ENCODE measurements at places on chromosomes 7 and 10.

DNA sequence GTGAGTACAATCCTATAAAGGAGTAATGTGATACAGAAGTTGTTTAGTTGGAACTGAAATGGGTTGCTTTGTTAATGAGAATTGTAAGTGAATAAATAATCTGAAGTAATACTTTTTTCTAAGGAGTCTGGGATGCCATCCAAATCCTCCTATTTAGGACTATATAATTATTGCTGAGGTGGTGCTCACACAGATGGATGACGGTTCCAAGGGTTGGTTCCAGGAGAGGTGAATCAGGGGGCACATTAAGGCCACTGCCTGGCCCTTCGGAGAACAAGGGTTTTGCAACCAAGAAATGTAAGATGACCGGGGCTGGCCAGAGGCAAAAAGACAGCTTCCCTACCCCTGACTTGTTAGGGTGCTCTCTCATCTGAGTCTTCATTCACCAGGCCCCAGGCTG, 352.7 kb downstream of the PHTF2 start:
- no peak for DNase-seq

GRCh38 chr10:131346456-131346855, 34.9 kb upstream of the TCERG1L start:
- no peak for DNase-seq

GRCh38 chr7:47720907-47721244, 139.0 kb upstream of the TNS3 start:
- no peak for DNase-seq

DNA sequence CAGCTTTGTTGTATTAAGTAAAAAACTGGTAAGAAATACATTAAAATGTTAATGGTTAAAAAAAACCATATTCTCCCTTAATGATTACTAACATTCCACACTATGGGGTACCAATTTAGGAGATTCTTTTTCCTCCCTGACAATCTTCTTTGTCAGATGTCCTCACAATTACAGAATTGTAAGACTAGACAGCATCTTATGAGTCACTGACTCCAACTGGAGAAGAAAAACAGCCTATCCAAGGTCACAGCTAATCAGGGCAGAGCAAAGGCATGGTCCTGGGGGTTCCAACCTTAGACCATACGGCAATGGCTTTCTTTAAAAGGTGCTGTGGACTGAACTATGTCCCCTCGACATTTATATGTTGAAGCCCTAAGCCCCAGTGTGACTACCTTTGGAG, 127.6 kb downstream of the DLG5 start:
- no peak for DNase-seq

DNA sequence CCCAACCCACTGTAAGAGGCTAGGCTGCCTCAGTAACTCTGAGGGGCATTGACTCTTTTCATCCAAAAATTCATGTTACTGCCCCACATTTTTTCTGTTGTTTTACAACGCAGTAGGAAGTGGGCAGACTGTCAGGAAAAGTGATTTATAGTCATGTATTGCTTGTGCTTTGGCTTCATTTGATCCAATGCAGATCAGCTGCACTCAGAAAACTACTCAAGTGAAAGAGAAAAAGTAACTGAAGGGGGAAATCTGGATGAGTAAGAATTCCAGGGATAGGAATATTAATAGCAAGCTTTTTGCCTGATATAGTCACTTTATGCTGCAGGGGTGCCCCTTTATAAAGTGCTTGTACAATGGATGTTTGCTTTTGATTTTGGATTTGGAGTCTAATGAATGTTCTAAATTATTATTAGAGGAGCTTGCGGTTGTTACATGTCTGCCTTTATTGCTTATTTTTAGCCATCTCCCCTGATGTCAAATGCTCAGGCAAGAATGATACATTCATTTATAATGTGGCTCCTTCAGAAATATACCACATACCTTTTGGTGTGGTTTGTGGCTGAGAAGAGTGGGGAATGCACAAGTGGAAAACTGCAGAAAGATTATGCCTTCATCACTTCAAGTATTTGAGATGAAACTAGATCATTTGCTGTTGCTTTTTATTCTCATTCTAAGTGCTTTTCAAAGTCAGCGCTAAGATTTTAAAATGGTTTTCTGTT, 86.1 kb downstream of the EGFR start:
- no peak for DNase-seq

- DNase-seq: no peak
Observed at GRCh38 chr10:119282446-119282845, 75.1 kb downstream of the GRK5 start.

DNA sequence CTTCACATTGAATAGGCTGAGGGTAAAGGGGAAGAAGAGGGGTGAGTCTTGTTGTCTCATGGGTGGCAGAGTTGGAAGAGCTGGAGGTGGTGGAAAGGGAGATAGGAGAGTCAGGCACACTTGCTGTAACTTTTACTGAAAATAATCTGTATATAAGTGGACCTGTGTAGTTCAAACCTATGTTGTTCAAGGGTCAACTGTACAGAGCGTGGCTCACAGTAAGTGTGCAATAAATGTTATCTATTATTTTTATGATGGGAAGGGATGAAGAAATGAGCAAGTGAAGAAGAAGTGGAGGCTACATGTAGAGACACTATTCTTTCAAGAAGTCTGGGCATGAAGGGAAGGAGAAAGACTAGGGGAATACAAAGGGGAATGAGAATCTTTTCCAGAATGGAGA, 71.5 kb upstream of the FAM133B start:
- DNase-seq: no peak

GRCh38 chr10:58094985-58095718, 172.5 kb downstream of the IPMK start:
- no peak for DNase-seq

DNA sequence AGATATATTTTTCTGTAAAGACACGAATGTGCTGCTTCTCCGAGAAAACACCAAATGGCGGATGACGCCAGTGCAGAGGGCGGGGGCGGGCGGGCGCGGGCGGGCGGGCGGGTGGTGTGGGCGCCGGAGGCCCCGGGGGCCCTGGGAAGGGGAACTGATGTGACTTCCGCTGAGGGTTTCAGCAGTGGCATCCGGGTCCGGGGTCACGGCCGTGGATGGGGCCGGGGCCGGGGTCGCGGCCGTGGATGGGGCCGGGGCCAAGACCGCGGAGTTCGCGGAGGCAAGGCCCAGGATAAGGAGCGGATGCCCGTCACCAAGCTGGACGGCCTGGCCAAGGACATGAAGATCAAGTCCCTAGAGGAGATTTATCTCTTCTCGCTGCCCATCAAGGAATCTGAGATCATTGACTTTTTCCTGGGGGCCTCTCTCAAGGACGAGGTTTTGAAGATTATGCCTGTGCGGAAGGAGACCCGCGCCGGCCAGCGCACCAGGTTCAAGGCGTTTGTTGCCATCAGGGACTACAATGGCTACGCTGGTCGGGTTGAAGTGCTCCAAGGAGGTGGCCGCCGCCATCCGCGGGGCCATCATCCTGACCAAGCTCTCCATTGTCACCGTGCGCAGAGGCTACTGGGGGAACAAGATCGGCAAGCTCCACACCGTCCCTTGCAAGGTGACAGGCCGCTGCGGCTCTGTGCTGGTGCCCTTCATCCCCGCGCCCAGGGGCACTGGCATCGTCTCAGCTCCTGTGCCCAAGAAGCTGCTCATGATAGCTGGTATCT, 20.3 kb upstream of the IGF2BP3 start:
- no peak for DNase-seq

- no peak for DNase-seq
Observed at GRCh38 chr10:81733542-81733941, 141.5 kb upstream of the NRG3 start.

GRCh38 chr10:49118430-49119074, 3.2 kb upstream of the VSTM4 start:
- no peak for DNase-seq

- DNase-seq: no peak
Observed at GRCh38 chr10:122636953-122637352, 62.7 kb downstream of the C10orf120 start.

GRCh38 chr7:78226059-78226719, 427.6 kb downstream of the PHTF2 start:
- DNase-seq: no peak

GRCh38 chr7:43450894-43451293, 132.0 kb upstream of the STK17A start:
- no peak for DNase-seq

DNA sequence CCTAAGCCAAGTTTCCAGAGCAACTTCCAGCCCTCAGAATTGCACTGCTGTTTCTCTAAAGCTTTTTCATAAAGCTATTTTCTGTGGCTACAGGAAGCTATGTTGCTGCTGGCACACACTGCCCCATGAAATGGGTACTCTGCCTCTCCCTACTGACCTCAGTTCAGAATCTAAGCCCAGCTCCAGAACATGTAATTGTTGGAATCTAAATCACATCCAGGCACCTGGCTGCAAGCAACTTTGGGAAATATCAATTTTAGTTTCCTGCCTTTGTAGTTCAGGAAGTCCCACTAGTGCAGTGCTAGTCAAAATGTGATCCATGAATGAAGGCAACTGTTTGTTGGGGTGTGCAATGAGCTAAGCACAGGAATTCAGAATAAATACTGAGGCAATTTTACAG, 226.2 kb downstream of the THSD7A start:
- no peak for DNase-seq

- DNase-seq: no peak
Observed at GRCh38 chr10:35384265-35384868, 48.1 kb downstream of the CCNY start.

DNA sequence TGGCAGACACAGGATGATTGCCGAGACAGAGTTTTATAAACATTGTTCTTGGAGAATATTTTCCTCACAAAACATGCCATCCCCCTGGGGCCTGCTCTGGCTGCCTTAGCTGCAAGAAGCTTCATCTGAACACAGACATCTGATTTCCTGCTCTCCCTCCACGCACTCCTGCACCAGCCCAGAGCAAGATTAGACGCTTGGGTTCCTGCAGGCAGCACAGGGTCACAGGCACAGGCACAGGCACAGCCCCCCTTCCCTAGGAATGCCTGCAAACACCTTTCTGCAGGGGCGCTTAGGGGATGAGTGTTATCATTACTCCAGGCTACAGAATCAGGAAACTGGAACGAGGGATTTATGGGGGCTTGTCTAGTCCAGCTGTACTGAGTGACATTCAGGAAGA, 450.3 kb downstream of the GRID1 start:
- DNase-seq: no peak

DNA sequence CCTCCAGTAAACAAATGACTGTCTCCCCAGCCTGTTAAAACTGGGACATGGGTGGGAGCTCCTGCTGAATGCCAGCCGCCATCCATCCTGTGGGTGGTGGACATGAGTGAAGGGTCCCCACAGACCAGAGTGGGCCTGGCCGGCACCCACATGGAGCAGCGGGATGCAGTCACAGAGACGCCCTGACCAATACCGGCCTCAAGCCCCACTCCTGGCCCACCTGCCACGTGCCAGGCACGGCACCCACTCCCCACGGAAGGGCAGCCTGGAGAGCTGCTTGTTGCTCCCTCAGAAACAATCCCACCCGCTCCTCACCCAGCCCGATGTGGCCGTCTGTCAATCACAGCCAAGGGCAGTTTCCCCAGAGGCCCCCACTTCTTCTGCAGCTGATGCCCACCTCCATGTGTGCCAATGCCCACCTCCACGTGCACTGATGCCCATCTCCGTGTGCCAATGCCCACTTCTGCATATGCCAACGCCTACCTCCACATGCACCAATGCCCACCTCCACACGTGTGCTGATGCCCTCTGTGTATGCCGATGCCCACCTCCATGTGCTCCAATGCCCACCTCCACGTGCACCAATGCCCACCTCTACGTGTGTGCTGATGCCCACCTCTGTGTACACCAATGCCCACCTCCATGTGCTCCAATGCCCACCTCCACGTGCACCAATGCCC, 42.8 kb upstream of the DNAAF5 start:
- no peak for DNase-seq

GRCh38 chr7:78542541-78542940, 744.0 kb downstream of the PHTF2 start:
- no peak for DNase-seq

DNA sequence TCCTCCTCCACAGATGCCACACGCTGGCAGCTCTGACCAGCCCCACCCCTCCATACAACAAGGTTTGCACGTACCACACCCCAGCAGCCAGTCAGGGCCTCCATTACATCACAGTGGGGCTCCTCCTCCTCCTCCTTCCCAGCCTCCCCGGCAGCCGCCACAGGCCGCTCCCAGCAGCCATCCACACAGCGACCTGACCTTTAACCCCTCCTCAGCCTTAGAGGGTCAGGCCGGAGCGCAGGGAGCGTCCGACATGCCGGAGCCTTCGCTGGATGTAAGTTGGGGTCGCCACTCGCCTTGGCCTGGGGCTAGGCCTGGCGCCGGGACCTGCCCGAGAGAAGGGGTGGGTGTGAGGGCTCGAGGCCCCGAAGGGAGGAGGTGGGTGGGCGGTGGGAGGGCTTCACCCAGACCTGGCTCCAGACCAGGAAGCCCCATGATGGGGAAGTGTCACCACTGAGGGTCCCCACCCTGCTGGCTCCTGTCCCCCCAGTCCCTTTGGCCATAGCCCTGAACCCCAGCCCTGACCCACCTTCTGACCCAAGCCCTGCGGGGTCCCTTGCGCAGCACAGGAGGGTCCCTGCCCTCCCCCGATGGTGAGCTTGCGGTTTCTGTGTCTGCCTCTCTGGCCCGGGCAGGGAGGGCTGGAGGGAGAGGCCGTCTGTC, 36.2 kb upstream of the PPIF start:
- no peak for DNase-seq

GRCh38 chr7:156612930-156613329, 27.6 kb upstream of the RNF32 start:
- DNase-seq: no peak

DNA sequence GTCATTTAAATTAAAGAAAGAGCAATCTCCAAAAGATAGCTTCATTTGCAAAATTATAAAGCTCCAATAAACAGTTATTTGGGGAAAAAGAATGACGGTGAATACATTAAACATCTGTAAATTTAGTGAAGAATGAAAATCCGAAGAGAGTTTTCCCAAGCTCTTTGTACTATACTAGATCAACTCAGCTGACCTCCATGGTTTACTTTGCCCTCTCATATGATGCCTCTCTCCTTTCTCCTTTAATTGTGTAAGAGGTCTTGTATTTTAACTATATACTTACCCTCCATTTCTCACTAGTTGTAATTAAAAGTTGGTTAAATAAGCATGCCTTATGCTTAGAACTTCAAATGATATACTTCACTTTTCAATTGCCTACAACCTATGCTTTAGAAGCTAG, 125.8 kb downstream of the CACNA2D1 start:
- DNase-seq: no peak

GRCh38 chr7:155223503-155223902, 74.2 kb upstream of the INSIG1 start:
- DNase-seq: no peak

DNA sequence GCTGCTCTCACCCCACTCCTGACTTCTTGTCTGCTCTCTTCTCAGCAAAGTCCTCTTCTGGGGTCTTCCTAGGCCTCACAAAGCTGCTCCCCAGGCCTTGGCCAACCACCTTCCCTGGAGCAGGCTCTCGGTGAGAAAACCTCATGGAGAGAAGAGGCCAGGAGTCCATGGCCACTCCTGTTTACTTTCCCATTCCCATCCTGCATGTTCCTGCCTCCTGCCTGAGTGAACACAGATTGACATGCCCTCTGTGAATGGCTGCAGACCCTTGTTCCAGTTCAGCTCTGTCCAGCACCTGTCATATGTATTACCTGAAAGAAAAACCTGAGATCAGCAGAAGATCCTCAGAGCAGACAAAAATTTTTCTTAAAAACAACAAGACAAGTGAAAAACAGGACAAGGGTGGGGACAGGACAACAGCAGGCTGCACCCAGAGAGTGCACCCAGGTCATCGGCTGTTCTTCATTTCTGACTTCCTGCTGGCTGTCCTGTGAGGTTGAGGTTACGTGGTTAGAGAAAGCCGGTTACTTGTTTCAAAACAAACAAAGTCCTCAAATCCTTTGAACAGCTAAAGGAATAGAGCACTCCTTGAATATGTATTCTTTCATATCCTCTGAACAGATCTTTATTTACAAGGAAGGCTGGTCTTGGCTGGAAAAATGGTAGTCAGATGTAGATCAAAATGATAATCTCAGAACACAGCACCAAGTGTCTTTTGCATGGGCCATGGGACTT, 34.0 kb upstream of the DLD start:
- DNase-seq: no peak
